ENCODE measurements at places on chromosomes 1 and 21. TPM values are rescaled to one million over a fixed set of nuclear protein-coding genes. Genes with fewer than 3 reads are reported as not detected.

CATSPERE gene
- polyA plus RNA-seq: 0.05 TPM

EPHB2 gene
- 23.8 TPM for polyA plus RNA-seq

TRIM17 gene
- polyA plus RNA-seq: 1.1 TPM

GPR3 gene
- polyA plus RNA-seq: 34.9 TPM

CRB1 gene
- polyA plus RNA-seq: 0.03 TPM

AKT3 gene
- polyA plus RNA-seq: 4.2 TPM

DNA sequence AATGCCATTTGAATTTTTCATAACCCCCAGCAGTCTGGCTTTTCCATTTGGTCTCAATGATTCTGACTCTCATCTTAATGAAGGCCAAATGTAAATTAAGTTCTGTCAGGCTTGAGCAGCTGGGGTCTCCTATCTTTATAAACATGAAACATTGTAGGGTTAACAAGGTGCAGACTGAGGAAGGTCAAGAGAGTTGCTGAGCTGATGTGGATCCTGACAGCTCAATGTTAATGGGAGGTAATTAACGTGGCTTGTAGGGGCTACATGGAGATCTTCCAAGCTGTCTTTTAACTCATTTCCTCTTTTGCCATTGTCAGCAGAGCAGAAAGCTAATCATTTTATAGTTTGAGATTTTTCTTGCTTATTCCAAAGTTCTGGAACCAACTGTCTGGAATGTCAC, 55.2 kb downstream of the FGGY start:
- H3K36me3 ChIP-seq: no peaks in the 10 kb centered on the region
- no peak for DNase-seq
- H3K4me3 ChIP-seq: no peak overlapping the region
- no peaks in the 10 kb centered on the region for H3K4me1 ChIP-seq
- H3K27ac ChIP-seq: no peak overlapping the region

DNA sequence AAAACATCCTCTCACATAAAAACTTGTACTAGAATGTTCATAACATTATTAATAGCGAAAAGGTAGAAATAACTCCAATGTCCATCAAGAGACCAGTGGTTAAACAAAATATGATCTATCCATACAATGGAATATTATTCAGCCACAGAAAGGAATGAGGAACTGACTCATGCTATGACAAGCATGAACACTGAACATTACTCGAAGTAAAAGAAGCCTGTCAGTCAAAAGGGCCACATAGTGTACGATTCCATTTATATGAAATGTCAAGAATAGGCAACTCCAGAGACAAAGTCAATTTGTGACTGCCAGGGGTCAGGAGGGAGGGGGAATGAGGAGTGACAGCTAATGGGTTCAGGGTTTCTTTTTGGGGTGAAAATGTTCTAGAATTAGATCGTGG, 2.3 kb downstream of the VPS26C start:
- DNase-seq: no peak
- H3K27me3 ChIP-seq: no peaks in the 10 kb centered on the region
- no peak overlapping the region for H3K4me3 ChIP-seq
- H3K4me1 ChIP-seq: no peaks in the 10 kb centered on the region
- H3K36me3 ChIP-seq: no peaks in the 10 kb centered on the region
- no peak overlapping the region for H3K27ac ChIP-seq

DNA sequence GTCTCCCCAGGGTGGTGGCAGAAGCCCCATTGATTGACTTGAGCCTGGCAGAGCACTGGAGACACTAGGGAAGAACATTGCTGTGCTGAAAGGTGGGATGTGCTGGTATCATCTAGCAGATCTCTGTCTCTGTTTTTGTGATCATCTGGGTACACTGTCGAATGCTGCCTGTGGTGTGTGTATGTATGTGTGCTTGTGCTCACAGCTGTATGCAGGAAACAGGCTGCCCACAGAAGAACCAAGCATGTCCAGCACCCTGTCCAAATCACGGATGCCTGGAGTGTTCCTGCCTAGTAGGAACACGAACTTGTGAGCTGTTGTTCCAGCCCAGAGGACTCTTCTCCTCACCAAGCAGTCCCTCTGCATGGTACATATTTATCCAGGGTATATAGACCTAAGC, 1.5 kb downstream of the BRINP2 start:
- no peaks in the 10 kb centered on the region for H3K4me1 ChIP-seq
- DNase-seq: no peak
- H3K4me3 ChIP-seq: no peak overlapping the region
- H3K36me3 ChIP-seq: no peaks in the 10 kb centered on the region
- peaks cover 48% of the 10 kb centered on the region for H3K27me3 ChIP-seq

DNA sequence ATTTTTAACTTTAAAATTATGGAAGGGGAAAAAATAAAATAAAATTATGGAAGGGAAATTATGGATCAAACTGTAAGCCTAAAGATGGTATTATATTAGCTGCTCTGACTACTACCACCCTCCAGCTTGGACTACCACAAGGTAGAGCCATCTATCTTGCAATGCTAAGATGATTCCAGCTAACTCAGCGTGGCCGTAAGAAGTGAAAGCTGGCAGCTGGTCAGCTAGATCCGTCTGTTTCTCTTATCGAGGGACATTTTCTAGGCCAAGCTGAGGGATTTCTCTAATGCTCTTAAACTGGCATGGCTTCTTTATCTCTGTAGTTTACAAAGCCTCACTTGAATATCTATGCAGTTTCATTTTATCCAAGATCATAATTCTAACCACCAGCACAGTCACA, 31.5 kb downstream of the LYST start:
- H3K27ac ChIP-seq: no peak overlapping the region
- H3K4me3 ChIP-seq: no peak overlapping the region
- DNase-seq: no peak
- no peaks in the 10 kb centered on the region for H3K4me1 ChIP-seq
- no peaks in the 10 kb centered on the region for H3K36me3 ChIP-seq
- H3K27me3 ChIP-seq: no peaks in the 10 kb centered on the region

GRCh38 chr21:45583831-45584509, 41.7 kb upstream of the SLC19A1 start:
- no peak overlapping the region for H3K4me3 ChIP-seq
- no peak overlapping the region for H3K27ac ChIP-seq
- H3K4me1 ChIP-seq: no peaks in the 10 kb centered on the region
- H3K36me3 ChIP-seq: no peaks in the 10 kb centered on the region
- no peak for DNase-seq

DNA sequence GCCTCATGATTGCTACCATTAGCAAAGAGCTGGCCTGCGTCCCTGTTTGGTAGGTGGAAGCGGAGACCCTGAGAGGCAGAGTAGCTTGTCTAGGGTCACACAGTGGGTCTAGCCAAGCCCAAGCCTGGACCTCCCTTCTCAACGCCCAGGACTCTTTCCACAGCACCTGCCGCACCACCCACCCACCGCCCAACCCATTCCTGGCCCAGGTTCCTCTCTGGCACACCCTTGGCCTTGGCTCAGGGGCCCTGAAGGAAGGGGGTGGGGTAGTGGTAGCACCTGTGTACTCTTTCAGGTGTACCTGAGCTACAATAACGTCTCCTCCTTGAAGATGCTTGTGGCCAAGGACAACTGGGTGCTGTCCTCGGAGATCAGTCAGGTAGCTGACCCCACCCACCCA, 19.3 kb downstream of the FAM151A start:
- H3K27me3 ChIP-seq: no peaks in the 10 kb centered on the region
- no peaks in the 10 kb centered on the region for H3K4me1 ChIP-seq
- H3K27ac ChIP-seq: no peak overlapping the region
- DNase-seq: no peak
- H3K4me3 ChIP-seq: no peak overlapping the region

- H3K27me3 ChIP-seq: no peaks in the 10 kb centered on the region
- no peak overlapping the region for H3K27ac ChIP-seq
- no peaks in the 10 kb centered on the region for H3K4me1 ChIP-seq
Measured at GRCh38 chr1:222081859-222082258, 340.0 kb upstream of the DUSP10 start.

DNA sequence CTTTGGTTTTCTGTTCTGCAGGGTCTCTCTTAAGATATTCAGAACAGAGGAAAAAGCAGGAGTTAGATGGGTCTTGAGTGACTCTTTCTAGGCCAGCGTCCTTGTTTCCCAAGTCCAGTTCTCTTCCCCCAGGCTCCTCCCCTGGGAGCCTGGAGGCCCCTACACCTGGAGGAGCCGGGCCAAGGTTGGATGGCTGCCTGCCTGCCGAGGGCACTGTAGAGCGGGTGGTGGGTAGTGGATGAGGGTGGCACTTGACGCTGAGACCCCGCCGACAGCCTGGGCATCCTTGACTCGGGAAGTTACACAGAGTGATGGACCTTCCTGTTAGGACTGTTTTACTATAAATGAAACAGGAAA, 17.4 kb upstream of the KANK4 start:
- H3K4me3 ChIP-seq: no peak overlapping the region
- no peaks in the 10 kb centered on the region for H3K36me3 ChIP-seq
- H3K27ac ChIP-seq: no peak overlapping the region

DNA sequence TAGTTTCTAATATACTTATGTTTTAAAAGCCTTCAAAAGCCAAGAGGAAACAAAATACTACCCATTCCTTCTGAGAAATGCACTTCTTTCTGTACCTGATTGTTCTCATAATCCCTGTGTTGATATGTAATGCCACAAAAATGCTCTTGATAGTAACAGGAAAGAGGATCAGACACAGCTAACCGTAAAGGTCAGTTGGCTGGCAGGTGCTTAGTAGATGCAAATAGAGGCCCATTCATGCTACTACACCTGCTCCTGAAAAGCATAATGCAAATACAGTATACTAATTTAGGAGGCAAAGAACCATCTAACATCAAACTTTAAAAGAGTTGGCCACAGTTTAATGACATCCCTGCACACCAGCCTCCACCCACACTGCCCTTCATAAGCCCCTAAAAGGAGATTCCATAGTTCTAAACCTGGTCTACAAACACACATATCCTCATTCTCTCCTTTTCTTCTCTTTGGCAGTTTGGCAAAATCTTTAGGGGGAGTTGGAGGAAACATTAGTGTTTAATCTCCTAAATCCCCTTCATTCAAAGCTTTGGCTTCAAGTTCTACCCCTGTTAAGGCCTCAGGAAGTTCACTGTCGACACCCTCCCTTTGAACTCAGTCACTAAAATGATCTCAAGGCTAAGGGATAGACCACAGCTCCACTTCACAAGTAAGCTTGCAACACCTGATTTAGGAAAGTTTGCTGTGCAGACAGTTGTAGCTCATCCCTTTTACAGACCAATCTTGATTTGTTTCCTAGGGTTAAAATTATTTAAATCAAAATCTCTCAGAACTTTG, 2.9 kb upstream of the CD46 start:
- no peaks in the 10 kb centered on the region for H3K27me3 ChIP-seq
- H3K36me3 ChIP-seq: no peaks in the 10 kb centered on the region
- no peak overlapping the region for H3K4me3 ChIP-seq
- no peaks in the 10 kb centered on the region for H3K4me1 ChIP-seq
- no peak overlapping the region for H3K27ac ChIP-seq

GRCh38 chr1:184648160-184648855, 106.3 kb downstream of the EDEM3 start:
- H3K27me3 ChIP-seq: no peaks in the 10 kb centered on the region
- no peaks in the 10 kb centered on the region for H3K4me1 ChIP-seq
- no peak for DNase-seq
- no peak overlapping the region for H3K4me3 ChIP-seq

DNA sequence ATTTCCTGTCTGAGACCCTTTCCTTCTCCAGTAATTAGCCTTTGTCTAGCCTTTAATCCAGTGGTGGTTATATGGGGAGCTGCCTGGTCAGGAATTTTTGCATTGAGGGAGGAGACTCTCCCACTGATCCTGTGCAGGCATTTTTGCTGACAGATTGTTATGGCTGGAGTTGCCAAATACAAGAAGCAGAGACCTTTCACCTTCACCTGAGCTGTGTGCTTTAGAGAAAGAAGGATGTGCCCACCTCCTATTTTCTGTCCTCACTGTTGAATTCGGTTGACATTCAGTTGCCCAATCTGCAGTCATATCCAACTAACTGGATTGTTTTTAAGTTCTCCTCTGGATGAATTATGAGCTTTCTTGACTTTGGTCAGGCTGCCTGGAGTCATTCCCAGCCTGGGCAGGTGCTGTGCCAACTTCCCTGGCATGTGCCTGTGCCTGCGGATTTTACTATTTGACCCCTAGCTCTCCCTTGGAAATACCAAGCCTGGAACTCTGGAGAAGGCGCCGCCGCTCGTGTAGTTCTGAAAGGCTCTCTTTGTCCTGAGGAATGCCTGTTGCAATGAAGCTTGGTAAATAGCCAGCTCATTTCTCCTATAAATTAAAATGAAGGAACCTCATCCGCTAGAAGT, 143.9 kb downstream of the NOS1AP start:
- no peak overlapping the region for H3K4me3 ChIP-seq
- H3K36me3 ChIP-seq: no peaks in the 10 kb centered on the region
- DNase-seq: no peak

- H3K27ac ChIP-seq: no peak overlapping the region
- no peak overlapping the region for H3K4me3 ChIP-seq
- DNase-seq: no peak
- no peaks in the 10 kb centered on the region for H3K4me1 ChIP-seq
- H3K27me3 ChIP-seq: no peaks in the 10 kb centered on the region
Measured at GRCh38 chr1:1165900-1166421, 7.7 kb upstream of the TTLL10 start.

GRCh38 chr1:245687152-245687635, 532.4 kb downstream of the KIF26B start:
- DNase-seq: no peak
- H3K27ac ChIP-seq: no peak overlapping the region
- H3K4me3 ChIP-seq: no peak overlapping the region
- no peaks in the 10 kb centered on the region for H3K4me1 ChIP-seq
- H3K27me3 ChIP-seq: no peaks in the 10 kb centered on the region

- no peaks in the 10 kb centered on the region for H3K27me3 ChIP-seq
- no peak for DNase-seq
- no peak overlapping the region for H3K27ac ChIP-seq
- no peak overlapping the region for H3K4me3 ChIP-seq
- H3K4me1 ChIP-seq: no peaks in the 10 kb centered on the region
Measured at GRCh38 chr21:31618696-31619430, 40.6 kb upstream of the SOD1 start.

GRCh38 chr1:178161516-178161915, 67.6 kb downstream of the RASAL2 start:
- no peak overlapping the region for H3K27ac ChIP-seq
- no peak for DNase-seq
- H3K27me3 ChIP-seq: no peaks in the 10 kb centered on the region
- no peaks in the 10 kb centered on the region for H3K4me1 ChIP-seq
- H3K4me3 ChIP-seq: no peak overlapping the region

Data from H1 (cell line).